ENCODE measurements at places on chromosomes 3 and 15. TPM values are rescaled to one million over a fixed set of nuclear protein-coding genes. Genes with fewer than 3 reads are reported as not detected.

The ATP8B4 gene
- polyA plus RNA-seq = 0.23 TPM

The HHLA2 gene
- polyA plus RNA-seq = not detected

The LEKR1 gene
- 0.53 TPM for polyA plus RNA-seq

The GOLGA8T gene
- polyA plus RNA-seq = not detected

The HTR3E gene
- polyA plus RNA-seq = not detected

The CCDC51 gene
- 11.6 TPM for polyA plus RNA-seq

The FGF7 gene
- 30.4 TPM for polyA plus RNA-seq

The RTP4 gene
- polyA plus RNA-seq = 0.16 TPM

The TRPM1 gene
- polyA plus RNA-seq = 0.44 TPM

The SERINC4 gene
- not detected for polyA plus RNA-seq

The CD80 gene
- polyA plus RNA-seq = not detected

The DNAH12 gene
- polyA plus RNA-seq = 0.01 TPM

The GRM2 gene
- polyA plus RNA-seq = 0.09 TPM

The CHL1 gene
- polyA plus RNA-seq = not detected

The PGBD4 gene
- polyA plus RNA-seq = 0.77 TPM

The FGF12 gene
- 0.11 TPM for polyA plus RNA-seq

The TGFBR2 gene
- 61.0 TPM for polyA plus RNA-seq

The C3orf20 gene
- not detected for polyA plus RNA-seq

The TMEM43 gene
- 246 TPM for polyA plus RNA-seq

The ALS2CL gene
- polyA plus RNA-seq = 3.2 TPM

The INAFM2 gene
- 7.3 TPM for polyA plus RNA-seq

The NR1D2 gene
- polyA plus RNA-seq = 37.7 TPM

The PTX3 gene
- polyA plus RNA-seq = 60.8 TPM

The SIDT1 gene
- polyA plus RNA-seq = not detected

The CHST13 gene
- polyA plus RNA-seq = not detected

The PLA2G4B gene
- 2.4 TPM for polyA plus RNA-seq

The PLA2G4E gene
- not detected for polyA plus RNA-seq

The ANKRD34C gene
- polyA plus RNA-seq = not detected

The TRIM59 gene
- 17.2 TPM for polyA plus RNA-seq

The BFSP2 gene
- polyA plus RNA-seq = not detected

The TMEM45A gene
- polyA plus RNA-seq = 35.1 TPM
